ENCODE measurements at places on chromosomes 6 and 20. TPM values are rescaled to one million over a fixed set of nuclear protein-coding genes. Genes with fewer than 3 reads are reported as not detected.

Gene OVOL2
- 0.86 TPM for total RNA-seq

Gene ATP9A
- 16.8 TPM for total RNA-seq

Gene LY6G6F
- not detected for total RNA-seq

Gene PACRG
- total RNA-seq: 0.71 TPM

Gene PAK5
- total RNA-seq: not detected

Gene MEI4
- not detected for total RNA-seq

Gene ADGB
- total RNA-seq: not detected

Gene SIRPB1
- 1.9 TPM for total RNA-seq

Gene HSD17B8
- total RNA-seq: 22.0 TPM

Gene SLC4A11
- total RNA-seq: 22.7 TPM

Gene CAPN11
- not detected for total RNA-seq

Gene MMP24
- total RNA-seq: not detected

Gene CHRNA4
- not detected for total RNA-seq

Gene CLIC5
- 0.20 TPM for total RNA-seq

Gene GPLD1
- total RNA-seq: 2.1 TPM

Gene IPCEF1
- 0.32 TPM for total RNA-seq

Gene NT5E
- 68.2 TPM for total RNA-seq

Gene SEMG1
- total RNA-seq: not detected

Gene MAS1
- total RNA-seq: not detected

Gene ACTL10
- total RNA-seq: 0.22 TPM

Gene TFAP2B
- not detected for total RNA-seq

Gene PLAGL2
- total RNA-seq: 18.3 TPM

Gene VSTM2L
- total RNA-seq: 0.69 TPM

Gene CDH4
- total RNA-seq: not detected

Gene PLN
- not detected for total RNA-seq

Gene RGS17
- 3.9 TPM for total RNA-seq

Gene LMBRD1
- total RNA-seq: 11.9 TPM

Gene COL11A2
- 7.6 TPM for total RNA-seq

Gene EFHC1
- total RNA-seq: 12.4 TPM
